ENCODE measurements at places on chromosomes 6 and 20.

DNA sequence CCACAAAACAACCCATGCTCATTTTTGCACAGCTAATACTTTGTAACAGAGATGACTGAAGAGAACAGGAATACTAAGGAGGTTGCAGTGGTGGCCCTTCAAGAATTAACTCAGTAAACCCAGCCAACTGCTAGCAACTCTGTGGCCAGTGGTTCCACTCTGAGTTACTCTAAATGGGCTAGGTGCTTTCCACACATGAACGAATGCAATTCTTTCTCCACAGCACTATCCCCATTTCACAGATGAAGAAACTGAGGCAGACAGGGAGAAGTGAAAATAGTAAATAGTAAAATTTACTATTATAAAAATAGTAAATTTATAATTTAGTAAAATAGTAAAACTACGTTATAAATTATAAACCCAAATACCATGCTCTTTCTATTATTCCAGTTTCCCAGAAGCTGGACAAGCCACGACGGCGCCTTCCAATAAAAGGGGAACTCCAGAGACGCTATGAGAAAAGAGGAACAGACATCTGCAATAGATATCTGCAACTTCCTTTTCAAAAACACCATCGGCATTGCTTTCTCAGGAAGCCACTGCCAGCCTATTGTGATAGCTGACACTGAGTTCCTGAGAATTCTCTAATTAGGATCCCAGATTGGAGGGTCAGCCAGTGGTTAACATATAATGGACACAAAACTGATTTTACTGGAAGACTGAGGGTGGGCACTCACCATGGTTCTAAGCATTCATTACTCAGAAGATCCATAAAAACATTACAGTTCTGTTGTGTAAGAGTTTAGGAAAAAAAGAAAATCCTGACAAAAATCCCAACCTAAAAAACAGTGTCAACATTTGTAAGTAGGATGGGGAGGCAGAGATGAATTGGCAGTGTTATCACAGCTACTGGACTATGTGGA, 16.2 kb downstream of the FKBP1A start:
- DNase-seq, result no peak

GRCh38 chr6:152290693-152291092, 346.5 kb downstream of the SYNE1 start:
- DNase-seq, result no peak

DNA sequence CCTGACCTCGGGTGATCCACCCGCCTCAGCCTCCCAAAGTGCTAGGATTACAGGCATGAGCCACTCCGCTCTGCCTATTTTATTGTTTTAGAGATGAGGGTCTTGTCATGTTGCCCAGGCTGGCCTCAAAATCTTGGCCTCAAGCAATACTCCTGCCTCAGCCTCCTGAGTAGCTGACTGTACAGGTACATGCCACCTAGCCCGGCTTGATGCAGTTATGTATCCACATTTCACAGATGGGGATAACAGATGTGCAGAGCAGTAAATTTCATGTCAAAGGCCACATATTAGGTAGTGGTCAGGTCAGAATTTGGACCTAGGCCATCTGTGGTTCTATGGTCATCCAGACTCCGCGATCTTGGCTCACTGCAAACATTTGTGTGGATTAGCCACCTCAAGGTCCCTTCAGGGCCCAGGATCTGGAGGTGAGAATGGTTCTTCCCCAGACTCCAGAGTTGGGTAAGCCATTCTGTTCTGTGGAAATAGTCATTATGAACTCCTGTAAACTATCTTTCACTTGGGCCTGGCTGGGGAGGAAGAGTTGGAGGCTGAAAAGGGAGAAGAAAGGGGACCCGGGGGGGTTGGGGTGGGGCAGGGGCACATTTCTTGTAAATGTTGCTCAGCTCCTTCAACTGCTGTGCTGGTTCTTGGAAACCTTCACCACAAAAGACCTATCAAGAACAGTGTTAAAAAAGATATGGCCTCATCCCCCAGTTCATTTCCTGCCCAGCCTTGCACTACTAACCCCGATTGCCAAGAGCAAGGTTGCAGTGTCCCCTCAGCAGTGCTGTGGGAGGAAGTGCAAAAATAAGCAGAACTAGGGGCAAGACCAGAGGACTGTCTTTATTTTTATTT, 13.0 kb downstream of the PIM1 start:
- no peak for DNase-seq

DNA sequence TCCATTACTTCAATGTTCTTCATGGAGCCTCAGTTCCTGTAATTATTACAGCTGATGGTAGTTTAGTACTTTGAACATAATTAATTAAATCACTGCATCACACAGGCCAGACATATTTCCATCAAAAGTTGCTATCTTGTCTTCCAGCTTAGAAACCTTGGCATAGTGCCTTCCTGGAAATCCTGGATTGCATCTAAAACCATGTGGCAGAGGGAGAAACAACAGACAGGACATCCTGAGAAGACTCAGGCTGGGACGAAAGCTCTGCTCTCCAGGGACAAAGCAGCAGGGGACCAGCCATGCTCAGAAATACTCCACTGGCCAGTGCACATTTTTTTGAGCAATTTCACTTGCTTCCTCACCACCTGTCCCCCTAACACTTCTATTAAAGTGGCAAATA, 55.3 kb downstream of the TBX18 start:
- DNase-seq, result no peak

GRCh38 chr6:35178932-35179832, 34.6 kb upstream of the SCUBE3 start:
- no peak for DNase-seq

DNA sequence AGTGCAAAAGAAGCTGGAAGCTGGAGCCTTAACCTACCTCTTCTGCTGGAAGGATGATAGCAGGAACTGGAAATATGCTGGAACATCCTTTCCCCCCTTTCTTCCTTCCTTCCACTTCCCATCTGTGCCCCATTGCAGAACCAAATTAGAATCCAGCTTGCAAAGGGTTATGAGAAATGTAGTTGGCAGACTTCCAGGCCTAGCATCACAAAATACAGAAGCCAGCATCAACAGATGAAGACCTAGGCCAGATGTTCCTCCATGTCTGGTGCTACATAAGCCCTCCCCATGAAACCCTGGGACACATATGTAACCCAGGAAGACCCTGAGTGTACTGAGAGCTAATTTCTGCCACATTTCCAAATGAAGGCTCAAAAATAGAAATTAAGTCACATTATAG, 40.0 kb upstream of the TFAP2B start:
- no peak for DNase-seq

- DNase-seq, result no peak
These were observed 37.5 kb upstream of the SMOC2 start for GRCh38 chr6:168403370-168404005.

GRCh38 chr20:47480239-47480638, 21.4 kb upstream of the NCOA3 start:
- no peak for DNase-seq

DNA sequence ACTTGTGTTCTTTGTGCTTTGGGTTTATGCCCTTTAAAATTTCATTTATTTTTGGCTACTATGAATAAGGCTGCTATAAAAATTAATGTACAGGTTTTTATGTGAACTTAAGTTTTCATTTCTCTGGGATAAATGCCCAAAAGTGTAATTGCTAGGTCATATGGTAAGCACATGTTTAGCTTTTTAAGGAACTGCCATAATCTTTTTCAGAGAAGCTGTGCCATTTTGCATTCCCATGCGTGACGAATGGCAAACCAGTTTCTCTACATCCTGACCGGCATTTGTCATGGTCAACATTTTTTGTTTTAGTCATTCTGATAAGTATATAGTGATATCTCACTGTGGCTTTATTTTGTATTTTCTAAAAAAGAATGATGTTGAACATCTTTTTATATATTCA, 236.0 kb upstream of the SGK1 start:
- DNase-seq, result no peak

All from left hindlimb (tissue), 1 donor.